Posterior vena cava (tissue), 2 donors: ENCODE measurements at places on chromosomes 13 and 19. TPM values are rescaled to one million over a fixed set of nuclear protein-coding genes. Genes with fewer than 3 reads are reported as not detected.

DNA sequence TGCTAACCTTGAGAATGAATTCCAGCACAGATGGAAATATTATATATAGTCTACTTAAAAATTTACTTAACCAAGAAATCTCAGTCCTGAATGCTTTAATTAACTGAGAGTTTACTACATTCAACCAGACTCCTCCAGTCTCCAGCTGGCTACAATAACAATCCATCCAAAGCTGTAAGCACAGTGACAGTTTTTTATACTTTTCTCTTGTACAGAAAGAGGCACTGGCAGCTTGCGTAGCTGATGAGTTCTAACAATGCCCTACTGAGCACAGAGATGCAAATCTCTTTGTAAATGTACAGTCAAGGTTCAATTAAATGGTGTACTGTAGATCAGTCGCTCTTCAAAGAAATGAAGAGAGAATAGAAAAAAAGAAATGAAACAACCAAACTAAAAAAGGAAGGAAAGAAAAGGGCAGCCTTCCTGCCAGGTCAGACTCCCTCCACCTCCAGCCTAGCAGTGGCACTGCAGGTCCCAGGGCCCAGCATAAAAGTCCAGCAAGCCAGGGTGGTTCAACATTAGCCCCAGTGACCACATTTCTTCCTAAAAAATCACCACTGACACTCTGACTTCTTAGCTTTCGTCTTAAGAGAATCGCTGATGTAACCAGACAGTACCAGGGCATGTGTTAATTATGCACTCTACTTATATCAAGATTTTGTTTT lies 88.4 kb downstream of the SACS start:
- no peak for DNase-seq

DNA sequence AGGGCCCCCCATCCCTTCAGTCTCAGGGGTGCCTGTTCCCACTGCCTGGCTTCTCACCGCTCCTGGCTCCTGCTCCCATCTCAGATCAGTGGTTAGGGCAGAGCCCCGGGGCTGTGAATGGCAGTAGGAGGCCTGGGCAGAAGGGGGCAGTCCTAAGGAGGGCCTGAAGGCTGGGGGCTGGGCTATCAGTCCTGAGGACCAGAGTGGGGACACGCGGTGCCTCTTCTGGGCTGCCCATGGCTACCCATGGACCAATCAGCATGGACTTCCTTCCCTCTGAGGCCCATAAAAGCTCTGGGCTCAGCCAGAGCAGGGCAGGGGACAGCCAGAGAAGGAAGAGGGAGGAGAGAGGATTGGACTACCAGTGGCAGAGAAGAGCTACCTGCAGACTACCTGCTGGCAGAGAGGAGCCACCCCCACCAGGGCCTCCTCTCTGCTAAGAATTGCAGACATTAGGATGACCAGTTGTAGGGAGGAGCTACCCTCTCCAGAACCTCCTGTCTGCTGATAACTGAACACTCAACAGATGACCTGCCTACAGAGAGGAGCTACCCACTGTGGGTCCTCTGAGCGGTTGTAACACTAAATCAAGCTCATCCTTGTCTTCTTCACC lies 12.1 kb upstream of the UBE2S start:
- DNase-seq: no peak

PTH2 gene
- total RNA-seq: not detected

NKG7 gene
- 4.8 TPM for total RNA-seq

DNA sequence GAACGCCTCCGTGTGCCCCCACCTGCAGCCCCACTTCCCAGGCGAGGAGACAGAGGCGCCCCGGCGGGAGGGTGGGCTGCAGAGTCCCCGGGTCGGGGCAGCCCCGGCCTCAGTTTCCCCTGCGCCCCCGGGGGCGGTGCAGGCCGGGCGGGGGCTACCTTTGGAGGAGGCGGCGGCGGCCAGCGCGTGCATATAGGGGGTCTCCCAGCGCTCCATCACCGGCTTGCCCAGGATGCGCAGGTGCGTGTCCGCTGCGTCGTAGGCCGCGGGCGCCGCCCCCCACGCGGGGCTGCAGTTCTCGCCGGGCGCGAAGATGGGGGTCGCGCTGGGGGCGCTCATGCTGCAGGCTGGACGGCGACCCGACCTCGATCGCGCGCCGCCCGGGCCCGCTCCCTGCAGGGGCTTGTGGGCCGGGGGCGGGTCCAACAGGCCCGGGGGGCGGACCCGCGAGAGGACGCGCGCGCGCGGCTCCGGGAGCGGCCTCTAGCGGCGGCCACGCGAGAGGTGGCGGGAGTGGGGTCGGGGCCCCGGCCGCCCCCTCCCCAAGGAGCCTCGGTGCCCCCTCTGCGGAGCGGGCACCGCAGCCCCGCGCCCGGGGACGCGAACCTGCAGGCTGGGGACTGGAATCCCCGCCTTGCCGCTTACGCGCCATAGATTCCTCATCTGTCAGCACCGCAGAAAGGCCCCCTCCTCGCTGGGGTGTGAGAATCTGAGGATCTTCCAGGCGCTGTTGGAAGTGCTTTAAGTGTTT lies at the start of gene GAMT:
GAMT (minus strand) TSS at position 405 of the 751 bp plus-strand sequence; CDS start at position 339, 66 bp downstream.
- no peak for DNase-seq

SPACA4 gene
- not detected for total RNA-seq

SIGLEC9 gene
- 12.6 TPM for total RNA-seq

- no peak for DNase-seq
Observed at GRCh38 chr19:28746478-28746877, 466.5 kb downstream of the UQCRFS1 start.

PSG4 gene
- not detected for total RNA-seq

DNA sequence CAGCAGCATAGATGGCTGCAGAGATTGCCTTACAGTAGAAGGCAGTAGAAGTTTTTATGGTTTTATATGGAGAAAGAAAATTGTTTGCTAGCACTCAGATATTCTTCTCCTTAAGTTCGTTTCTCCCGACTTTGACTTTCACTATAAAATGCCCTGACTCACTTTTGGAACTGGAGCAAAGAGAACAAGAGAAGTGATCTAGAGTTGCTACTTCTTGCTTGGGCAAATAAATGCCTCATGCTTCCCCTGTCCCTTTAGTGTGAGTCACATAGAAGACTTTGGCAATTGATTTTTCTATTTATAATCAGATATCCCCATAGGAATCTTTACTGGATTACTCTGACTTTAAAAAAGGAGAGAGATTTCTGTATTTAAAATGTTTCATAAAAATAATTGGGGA lies 46.9 kb downstream of the ITGBL1 start:
- no peak for DNase-seq

DNA sequence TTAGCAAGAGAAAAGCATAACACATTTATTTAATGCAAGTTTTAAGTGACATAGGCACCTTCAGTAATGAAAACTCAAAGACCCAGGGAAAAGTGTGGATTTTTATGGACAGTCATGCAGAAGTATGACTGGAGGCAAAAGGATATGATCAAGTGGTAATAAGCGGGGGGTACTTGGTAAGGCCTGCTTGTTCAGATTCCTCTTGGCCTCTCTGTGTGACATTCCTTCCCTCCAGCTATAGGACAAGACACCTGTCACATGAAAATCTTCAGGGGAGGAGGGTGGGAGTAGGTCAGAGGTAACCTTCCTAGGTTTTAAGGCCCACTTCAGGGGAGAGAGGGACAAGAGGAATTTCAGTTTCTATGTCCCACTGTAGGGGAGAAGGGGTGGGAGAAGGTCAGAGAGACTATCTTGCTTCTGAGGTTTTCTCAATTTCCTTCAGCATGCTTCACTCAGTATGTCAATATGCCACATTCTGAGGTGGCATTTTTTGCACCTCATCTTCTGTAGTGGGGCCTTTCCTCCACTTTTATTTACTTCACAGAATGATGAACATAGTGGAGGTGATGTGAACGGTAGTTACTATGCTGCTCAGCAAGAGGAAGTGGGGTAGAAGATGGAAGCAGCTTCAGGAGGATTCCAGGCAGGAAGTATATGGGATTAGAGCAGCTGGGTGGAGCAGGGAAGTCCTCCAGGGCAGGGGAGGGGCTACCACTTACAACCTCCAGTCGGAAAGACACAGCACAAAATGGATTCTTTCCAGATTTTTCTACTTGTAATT lies 73.2 kb upstream of the RFC3 start:
- no peak for DNase-seq

DNA sequence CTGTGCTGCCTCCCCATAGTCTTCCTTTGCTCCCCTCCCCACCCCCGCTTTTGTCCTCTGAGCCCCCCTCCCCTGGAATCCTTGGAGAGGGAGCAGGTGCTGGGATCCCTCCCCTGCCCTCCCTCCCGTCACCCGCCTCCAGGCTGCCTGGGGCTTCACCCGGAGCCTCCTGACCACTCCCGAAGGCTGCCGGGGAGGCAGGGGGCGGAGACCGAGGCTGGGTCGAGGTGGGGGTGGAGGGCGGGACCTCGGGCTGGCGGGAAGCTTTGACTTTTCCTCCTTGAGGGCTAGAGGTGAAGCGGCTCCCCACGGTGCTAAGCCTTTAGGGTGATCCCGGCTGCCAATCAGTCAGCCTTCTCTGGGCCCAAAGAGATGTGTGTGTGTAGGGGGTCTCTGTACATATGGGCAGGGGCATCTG lies 1.5 kb downstream of the KMT5C start:
- DNase-seq: no peak

DNA sequence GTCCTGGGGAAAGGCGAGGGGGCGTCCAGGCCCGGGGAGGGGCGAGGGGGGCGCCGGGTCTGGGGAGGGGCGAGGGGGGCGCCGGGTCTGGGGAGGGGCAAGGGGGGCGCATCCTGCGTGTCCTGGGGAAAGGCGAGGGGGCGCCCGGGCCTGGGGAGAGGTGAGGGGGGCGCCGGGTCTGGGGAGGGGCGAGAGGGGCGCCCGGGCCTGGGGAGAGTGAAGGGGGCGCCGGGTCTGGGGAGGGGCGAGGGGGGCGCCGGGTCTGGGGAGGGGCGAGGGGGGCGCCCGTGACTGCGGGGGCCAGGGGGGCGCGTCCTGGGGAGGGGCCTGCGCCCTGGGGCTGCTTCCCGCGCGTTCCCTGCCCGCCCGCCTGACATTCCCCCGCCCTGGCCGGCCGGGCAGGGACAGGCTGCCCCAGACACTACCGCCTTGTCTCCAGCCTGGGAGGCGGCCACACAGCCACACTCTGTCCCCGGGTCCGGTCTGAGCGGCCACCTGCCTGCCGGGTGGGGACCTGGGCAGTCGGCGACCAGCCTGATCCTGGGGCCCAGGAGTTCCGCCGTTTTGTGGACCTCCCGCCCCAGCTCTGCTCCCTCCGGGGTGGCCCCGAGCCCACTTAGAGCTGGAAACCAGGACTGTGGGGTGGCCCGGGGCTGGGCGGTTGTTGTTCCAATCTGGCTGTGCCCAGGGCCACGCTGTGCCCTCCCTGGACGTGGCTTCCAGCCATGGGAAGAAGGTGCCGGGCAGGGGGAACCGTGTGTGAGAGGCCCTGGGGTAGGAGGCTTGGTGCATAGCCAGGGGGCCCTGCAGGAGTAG lies 11.8 kb downstream of the PALM start:
- DNase-seq: no peak

- no peak for DNase-seq
Observed at GRCh38 chr19:42420055-42420544, 7.1 kb downstream of the LIPE start.

DNA sequence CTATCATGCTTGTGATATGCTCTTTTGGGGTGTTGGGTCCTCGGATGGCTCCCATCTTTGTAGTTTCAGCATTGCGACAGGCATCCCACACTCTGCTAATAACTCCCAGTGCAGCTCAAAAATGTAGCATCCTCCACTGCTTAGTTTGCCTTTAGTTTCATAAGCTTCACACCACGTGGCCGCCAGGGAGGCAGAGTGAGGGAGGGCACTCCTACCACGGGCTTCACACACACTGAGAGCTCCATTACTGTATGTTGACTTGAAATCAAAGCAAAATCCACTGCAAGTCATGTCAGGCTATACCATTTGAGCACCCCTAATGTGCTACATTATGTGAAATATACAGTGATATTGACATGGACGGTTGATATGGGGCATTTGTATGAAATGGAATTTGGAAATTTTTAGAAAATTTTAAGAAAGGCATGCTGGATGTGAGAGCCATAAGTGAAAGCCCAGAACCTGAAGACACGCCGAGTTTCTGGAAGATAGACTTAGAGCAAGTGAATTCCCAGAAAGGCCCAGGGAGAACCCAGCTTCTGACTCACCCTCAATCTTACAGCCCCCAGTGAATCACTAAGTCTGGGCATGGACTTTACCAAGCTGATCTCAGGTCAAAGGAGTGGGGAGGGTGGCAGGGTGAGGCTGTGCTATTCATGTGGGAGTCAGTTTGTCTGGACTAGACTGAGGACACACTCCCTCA lies 94.1 kb downstream of the HSPH1 start:
- DNase-seq: no peak

GRCh38 chr19:1355568-1356507 lies 27.9 kb upstream of the NDUFS7 start:
- DNase-seq: no peak

HRC gene
- 1.1 TPM for total RNA-seq

FFAR1 gene
- total RNA-seq: not detected

DNA sequence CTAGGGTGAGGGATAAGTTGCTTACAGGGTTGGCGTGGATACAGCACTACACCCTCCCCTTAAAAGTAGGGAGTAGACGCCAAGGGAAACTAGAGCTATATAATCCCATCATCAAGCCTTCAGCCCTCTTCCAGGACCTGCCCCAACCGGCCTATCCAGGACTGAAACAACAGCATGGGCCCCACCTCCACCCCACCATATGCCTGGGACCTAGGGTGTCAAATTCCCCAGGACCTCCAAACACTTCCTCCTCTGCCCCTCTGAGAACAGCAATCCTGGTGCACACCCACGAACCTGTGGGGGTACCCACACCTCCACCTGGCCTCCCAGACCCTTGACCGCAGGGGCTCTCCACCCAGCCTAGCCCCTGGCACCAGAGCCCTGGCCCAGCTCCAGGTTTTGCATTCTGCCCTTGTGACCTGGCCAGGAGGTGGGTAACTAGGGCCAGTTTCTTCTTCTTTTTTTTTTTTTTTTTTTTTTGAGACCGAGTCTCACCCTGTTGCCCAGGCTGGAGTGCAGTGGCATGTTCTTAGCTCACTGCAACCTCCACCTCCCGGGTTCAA lies 1.4 kb upstream of the CYP2F1 start:
- DNase-seq: peak; percentile 54

DNA sequence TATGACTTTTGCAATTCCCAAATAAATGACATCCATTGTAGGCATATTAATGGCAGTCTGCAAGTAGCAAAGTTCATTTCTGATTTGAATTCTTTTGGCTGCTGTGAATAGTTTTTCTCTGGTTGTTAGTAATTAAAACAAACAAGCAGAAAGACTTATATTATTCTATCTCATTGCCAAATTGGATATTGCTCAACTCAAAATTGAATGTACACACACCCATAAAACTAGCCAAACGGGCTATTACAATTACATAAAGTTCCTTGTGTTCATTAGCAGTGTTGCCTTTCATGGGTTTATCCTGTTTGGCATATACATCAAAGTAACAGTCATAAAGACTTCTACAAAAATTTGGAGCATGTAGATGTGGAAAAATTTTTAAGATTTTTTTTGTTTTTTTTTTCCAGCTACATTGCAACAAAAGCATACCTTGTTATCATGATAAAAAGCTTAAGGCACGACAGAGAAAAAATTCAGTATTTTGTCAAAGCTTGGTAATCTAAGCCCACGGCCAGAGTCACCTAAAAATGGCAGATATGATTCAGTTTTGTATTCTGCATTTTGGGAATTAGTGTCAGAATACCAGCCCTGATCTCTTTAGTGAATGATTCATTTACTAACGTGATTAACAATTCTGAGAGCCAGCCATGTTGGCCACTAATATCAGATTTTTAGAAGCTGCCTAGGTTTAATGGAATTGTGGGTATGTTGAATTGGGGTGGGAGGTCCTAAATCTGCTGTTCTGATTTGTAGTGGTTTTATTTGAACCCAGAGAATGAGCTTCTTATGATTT lies 108.4 kb downstream of the KLF5 start:
- DNase-seq: no peak
